ENCODE measurements at places on chromosomes 1 and 21. TPM values are rescaled to one million over a fixed set of nuclear protein-coding genes. Genes with fewer than 3 reads are reported as not detected.

AHCTF1 gene
- 18.7 TPM for total RNA-seq

FCRL5 gene
- 0.52 TPM for total RNA-seq

UBL4B gene
- total RNA-seq = not detected

CD1E gene
- total RNA-seq = not detected

RXFP4 gene
- 0.26 TPM for total RNA-seq

KCNT2 gene
- 0.78 TPM for total RNA-seq

CCDC181 gene
- total RNA-seq = 8.2 TPM

CXADR gene
- total RNA-seq = 28.8 TPM

- no peak overlapping the region for H3K4me3 ChIP-seq
- no peaks in the 10 kb centered on the region for H3K27me3 ChIP-seq
- no peak for DNase-seq
Measured at GRCh38 chr1:112840631-112841624, 115.1 kb downstream of the SLC16A1 start.

- no peak overlapping the region for H3K27ac ChIP-seq
- no peaks in the 10 kb centered on the region for H3K36me3 ChIP-seq
- H3K4me1 ChIP-seq = no peaks in the 10 kb centered on the region
- no peak overlapping the region for H3K4me3 ChIP-seq
- H3K27me3 ChIP-seq = no peaks in the 10 kb centered on the region
Measured at GRCh38 chr1:167128261-167129227, 34.7 kb downstream of the STYXL2 start.

DNA sequence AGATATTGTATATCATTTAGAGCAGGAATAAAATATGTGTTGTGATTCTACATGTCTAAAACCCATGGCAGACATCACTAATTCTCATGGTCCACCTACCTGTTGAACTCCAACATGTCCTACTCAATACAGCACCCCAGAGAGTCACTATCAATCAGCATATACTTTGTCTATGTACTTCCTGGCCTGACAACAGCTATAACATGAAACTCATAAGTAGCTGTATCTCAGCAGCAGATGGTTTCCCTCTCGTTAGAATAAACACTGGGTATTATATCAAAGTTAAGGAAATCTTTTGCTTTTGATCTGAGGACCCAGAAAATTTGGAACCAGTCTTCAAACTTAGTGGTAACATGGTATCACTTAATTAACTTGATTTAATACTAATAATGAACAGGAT, 15.8 kb downstream of the ARPC5 start:
- no peaks in the 10 kb centered on the region for H3K27me3 ChIP-seq
- no peaks in the 10 kb centered on the region for H3K36me3 ChIP-seq
- H3K4me3 ChIP-seq = no peak overlapping the region
- no peak for DNase-seq

DNA sequence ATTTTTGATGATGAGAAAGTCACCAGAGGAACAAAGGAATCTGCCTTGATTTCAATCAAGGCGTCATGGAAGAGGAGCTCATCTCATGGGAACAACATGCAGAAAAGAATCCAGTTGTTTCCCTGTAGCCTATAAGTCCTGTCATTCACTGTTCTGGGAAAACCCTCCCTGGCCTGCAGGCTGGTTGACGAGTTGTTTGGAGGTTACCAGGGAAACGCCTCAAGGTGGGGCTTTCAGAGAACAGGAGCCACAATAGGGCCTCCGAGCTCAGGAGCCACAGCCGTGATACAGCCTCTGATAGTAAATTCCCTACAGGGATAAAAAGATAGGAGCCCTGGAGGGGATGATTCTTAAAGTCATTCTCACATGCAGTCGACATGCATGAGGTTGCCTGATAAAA, 135.2 kb downstream of the PSMG1 start:
- no peaks in the 10 kb centered on the region for H3K27me3 ChIP-seq
- H3K27ac ChIP-seq = no peak overlapping the region
- H3K4me3 ChIP-seq = no peak overlapping the region
- no peaks in the 10 kb centered on the region for H3K36me3 ChIP-seq
- no peak for DNase-seq

GRCh38 chr1:37797750-37798345, 4.2 kb downstream of the MANEAL start:
- H3K4me1 ChIP-seq = peaks cover 20% of the 10 kb centered on the region
- no peak overlapping the region for H3K4me3 ChIP-seq
- no peak overlapping the region for H3K27ac ChIP-seq
- no peak for DNase-seq

- no peaks in the 10 kb centered on the region for H3K36me3 ChIP-seq
- no peaks in the 10 kb centered on the region for H3K27me3 ChIP-seq
- DNase-seq = peak; percentile 47
- no peak overlapping the region for H3K27ac ChIP-seq
Measured at GRCh38 chr1:31183927-31184554, 55.6 kb downstream of the NKAIN1 start.

DNA sequence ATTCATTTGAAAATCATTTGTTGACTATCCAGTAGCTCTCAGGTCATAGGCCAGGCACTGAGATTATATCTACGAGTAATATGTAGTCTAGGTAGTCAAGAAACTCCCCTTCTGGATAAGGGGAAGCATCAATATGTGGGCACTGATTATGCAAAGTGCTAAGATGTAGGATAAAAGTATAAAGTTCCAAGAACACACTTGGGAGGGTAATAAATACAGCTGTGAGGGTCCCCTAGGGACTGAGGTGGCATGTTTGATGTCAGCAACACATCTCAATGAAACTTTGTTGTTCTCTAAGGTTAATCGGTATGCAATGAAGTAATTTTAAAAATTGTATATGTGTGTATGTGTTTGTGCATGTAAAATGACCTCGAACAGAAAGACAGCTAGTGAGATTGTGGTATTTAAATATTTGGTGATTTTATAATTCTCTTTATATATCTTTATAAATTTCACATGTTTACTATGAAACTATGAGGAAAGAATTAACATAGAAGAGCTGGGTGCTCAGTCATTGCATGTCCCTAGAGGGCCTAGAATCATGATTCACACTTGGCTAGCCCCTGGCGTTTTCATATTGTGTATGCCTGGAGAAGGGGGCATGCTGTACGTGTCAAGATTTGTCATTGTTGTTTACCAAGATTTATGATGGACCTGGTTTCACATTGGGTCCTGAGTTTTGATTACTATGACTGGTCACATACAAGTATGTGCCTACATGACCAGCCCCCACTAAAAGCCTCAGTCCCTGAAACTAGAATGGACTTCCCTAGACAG, 140.1 kb upstream of the DUSP10 start:
- DNase-seq = no peak
- H3K36me3 ChIP-seq = no peaks in the 10 kb centered on the region
- peaks cover 2% of the 10 kb centered on the region for H3K4me1 ChIP-seq
- H3K4me3 ChIP-seq = no peak overlapping the region
- no peaks in the 10 kb centered on the region for H3K27me3 ChIP-seq

GRCh38 chr1:26477446-26478152, 5.4 kb downstream of the HMGN2 start:
- DNase-seq = no peak
- no peaks in the 10 kb centered on the region for H3K27me3 ChIP-seq
- H3K4me1 ChIP-seq = peaks cover 16% of the 10 kb centered on the region
- no peak overlapping the region for H3K4me3 ChIP-seq

GRCh38 chr21:44697811-44698734, 1.1 kb downstream of the KRTAP10-12 start:
- H3K27me3 ChIP-seq = peaks cover 5% of the 10 kb centered on the region
- H3K4me3 ChIP-seq = no peak overlapping the region
- H3K4me1 ChIP-seq = no peaks in the 10 kb centered on the region
- DNase-seq = no peak
- H3K36me3 ChIP-seq = no peaks in the 10 kb centered on the region
- no peak overlapping the region for H3K27ac ChIP-seq

DNA sequence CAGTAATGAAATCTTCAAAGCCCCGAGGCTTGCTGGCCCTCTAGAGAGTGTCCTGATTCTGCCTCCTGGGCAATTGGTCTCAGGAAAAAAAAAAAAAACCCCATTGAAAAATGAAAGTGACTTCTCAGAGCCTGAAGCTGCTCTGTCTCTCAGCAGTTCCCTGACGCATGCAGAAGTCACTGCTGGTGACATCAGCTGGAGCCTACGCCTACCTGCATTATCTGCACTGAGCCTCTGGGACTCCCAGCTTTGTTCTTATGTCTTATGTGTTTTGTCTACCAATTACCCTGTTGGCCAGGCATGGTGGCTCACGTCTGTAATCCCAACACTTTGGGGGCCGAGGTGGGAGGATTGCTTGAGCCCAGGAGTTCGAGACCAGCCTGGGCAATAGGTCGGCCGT, 10.1 kb upstream of the SLC25A33 start:
- no peaks in the 10 kb centered on the region for H3K27me3 ChIP-seq
- no peaks in the 10 kb centered on the region for H3K4me1 ChIP-seq
- no peak overlapping the region for H3K27ac ChIP-seq

DNA sequence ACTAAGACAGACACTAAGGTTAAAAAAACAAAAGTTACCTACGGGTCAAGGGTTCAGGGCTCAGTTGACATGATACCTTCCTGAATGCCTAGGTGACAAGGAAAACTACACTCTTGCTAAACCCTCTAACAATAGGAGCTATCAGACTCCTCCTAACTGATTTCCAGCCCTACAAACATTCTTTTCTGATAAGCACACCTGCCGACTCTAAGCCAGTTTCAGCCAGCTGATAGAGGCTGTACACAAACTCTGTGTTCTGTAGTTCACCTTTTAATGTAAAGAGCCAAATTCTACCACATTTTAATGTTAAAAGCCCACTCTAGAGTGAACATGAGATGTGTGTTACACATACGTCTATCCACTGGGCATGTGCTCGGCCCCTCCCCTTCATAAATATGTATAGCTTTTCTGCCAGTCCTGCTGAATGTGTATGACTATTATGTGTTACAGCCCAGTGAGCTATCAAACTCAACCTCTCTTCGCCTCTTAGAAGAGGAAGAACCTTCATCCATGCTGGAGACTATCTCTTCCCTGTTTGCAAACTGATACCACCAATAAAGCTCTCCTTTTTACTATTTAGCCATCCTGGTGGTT, 40.0 kb upstream of the FAM163A start:
- peaks cover 5% of the 10 kb centered on the region for H3K4me1 ChIP-seq
- no peak overlapping the region for H3K4me3 ChIP-seq
- no peaks in the 10 kb centered on the region for H3K27me3 ChIP-seq
- H3K36me3 ChIP-seq = no peaks in the 10 kb centered on the region

GRCh38 chr21:45279446-45280177, 8.1 kb downstream of the POFUT2 start:
- no peak overlapping the region for H3K4me3 ChIP-seq
- DNase-seq = no peak
- no peaks in the 10 kb centered on the region for H3K4me1 ChIP-seq
- peaks cover 11% of the 10 kb centered on the region for H3K36me3 ChIP-seq
- H3K27me3 ChIP-seq = no peaks in the 10 kb centered on the region
- H3K27ac ChIP-seq = no peak overlapping the region

- no peak overlapping the region for H3K27ac ChIP-seq
- no peaks in the 10 kb centered on the region for H3K4me1 ChIP-seq
- DNase-seq = no peak
- no peaks in the 10 kb centered on the region for H3K36me3 ChIP-seq
- H3K4me3 ChIP-seq = no peak overlapping the region
Measured at GRCh38 chr21:27805696-27806095, 838.8 kb upstream of the ADAMTS5 start.

DNA sequence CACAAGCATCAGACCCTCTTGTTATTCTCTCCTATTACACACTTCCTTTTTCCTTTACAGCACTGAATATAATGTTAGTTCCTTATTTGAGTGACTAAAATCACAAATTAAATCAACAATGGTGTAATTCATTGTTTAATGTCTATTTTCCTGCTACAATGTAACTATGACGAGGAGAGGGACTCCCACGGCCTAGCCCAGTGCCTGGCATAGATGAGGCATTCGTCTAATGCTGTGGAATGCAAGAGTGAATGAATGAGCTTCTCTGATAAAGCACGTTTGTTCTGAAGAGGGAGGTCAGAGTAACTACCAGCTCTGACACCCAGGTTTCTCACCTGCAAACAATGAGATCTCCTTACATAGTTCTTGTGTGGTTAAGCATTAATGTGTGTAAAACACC, 479.4 kb downstream of the OMA1 start:
- DNase-seq = no peak
- H3K27me3 ChIP-seq = no peaks in the 10 kb centered on the region
- H3K36me3 ChIP-seq = no peaks in the 10 kb centered on the region
- H3K4me1 ChIP-seq = no peaks in the 10 kb centered on the region
- no peak overlapping the region for H3K27ac ChIP-seq
- H3K4me3 ChIP-seq = no peak overlapping the region

GRCh38 chr1:25774921-25775771, 24.8 kb upstream of the SELENON start:
- H3K27ac ChIP-seq = peak overlapping the region; percentile 72
- DNase-seq = no peak
- no peaks in the 10 kb centered on the region for H3K36me3 ChIP-seq
- H3K4me1 ChIP-seq = peaks cover 58% of the 10 kb centered on the region
- H3K27me3 ChIP-seq = no peaks in the 10 kb centered on the region

DNA sequence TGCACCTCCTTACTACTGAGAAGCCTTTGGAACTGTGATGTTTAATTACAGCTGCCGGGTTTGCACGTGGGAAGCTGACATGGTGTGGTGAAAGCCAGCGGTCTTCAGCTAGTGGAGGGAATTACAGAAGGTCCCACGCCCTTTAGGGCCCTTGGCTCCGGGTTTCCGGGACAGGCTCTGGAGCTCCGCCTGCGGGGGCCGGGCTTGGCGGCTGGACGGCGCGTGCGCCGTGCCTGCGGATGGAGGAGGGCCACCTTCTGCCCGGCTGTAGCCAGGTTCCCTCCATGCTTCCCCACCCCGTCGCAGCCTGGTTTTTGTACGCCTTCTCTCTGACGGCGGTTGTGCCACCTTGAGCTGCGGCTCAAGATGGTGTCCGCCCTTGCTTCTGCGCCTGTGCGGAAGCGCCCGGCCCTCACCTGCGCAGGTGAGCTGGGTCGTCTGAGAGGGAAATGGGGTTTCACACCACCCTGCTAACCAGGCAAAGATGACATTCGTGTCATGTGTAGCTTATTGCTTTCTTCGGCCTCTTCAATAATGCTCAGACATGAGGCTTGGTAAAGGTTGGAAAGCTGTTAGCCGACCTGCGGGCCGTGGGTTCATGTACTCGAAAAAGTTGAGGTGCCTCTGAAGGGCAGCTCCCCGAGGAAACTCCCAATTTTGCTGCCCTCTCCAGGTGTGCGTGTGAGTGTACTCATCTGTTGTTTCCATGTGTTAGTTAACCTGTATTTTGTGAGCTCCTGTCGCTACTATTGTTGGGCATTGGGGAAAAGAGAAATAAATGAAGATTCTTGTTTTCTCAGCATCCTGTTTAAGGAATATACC, 36.6 kb upstream of the OPRD1 start:
- H3K27me3 ChIP-seq = no peaks in the 10 kb centered on the region
- peak overlapping the region; percentile 72 for H3K27ac ChIP-seq
- peak overlapping the region; percentile 26 for H3K4me3 ChIP-seq
- DNase-seq = peak; percentile 81

- H3K4me1 ChIP-seq = no peaks in the 10 kb centered on the region
- H3K27me3 ChIP-seq = no peaks in the 10 kb centered on the region
- no peak overlapping the region for H3K4me3 ChIP-seq
- no peaks in the 10 kb centered on the region for H3K36me3 ChIP-seq
Measured at GRCh38 chr21:19776076-19776475, 1222.1 kb upstream of the NCAM2 start.

DNA sequence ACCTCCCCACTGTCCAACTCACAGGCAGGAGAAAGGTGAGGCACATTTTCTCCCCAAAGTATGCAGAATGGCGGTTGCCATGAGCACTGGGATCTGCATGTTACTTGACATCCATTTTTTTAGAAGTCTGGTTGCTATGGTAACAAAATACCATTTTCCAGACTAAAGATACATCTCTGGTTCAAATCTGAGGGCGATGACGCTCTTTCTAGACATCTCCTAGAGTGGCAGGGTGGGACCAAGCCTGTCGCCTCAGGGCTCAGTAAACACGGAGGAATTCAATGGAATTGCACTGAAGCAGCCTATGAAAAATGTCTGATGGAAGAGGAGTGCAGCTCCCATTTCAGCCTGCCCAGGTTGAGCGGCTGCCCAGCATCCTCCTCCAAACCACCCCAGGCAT, 21.5 kb upstream of the FAM43B start:
- H3K36me3 ChIP-seq = no peaks in the 10 kb centered on the region
- no peaks in the 10 kb centered on the region for H3K27me3 ChIP-seq
- no peaks in the 10 kb centered on the region for H3K4me1 ChIP-seq
- H3K4me3 ChIP-seq = no peak overlapping the region
- no peak for DNase-seq

Measured in body of pancreas (tissue), 4 donors.